Kidney glomerular epithelial cell (primary cell): ENCODE measurements at places on chromosomes 16 and 17.

DNA sequence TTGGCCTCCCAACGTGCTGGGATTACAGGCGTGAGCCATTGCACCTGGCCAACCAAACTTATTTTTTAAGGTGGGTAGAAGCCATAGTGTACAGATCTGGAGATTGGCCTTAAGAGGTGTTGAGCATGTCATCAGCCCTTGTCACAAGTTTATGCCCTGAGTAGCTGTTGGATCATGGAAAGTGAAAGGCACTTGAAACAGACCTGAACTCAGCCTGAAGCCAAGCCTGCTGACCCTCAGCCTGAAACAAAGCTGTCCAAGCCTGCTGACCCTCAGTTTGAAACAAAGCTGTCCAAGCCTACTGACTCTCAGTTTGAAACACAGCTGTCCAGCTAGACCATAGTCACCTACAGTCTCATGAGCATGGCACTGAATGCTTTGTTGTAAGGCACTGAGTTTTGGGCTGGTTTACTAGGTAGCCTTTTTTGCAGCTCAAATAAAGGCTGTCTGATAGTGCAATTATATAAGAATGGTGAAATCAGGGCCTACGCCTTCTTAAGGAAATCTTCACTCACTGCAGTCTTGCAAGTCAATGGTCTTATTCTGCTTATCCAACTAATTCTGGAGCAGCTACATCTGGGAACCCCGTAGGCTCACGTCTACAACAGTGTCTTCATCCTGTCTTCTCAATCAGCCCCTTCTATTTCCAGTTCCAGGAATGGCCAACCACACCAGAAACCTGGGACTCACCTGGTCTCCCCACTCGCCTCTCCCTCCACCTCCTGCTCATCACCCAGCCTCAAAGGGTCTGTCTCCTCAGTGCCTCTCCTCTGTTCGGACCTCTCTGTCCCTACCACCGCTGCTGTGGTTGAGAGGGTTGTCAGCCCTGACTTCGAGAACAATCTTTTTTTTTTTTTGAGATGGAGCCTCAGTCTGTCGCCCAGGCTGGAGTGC lies 2.9 kb upstream of the NPIPB15 start:
- DNase-seq, result no peak

DNA sequence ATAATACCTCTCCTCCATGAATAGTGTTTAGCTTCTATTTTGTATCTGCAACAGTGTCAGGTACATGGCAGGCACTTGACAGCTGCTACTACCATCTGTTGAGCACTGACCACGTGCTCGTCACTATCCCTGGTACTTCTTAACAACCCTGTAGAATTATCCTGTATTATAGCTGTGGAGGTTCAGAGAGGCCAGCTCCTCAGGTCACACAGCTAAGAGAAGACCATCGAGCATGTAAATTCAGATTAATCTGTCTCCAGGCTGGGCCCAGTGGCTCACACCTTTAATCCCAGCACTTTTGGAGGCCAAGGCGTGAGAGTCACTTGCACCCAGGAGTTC lies 26.3 kb downstream of the WSB1 start:
- no peak for DNase-seq

DNA sequence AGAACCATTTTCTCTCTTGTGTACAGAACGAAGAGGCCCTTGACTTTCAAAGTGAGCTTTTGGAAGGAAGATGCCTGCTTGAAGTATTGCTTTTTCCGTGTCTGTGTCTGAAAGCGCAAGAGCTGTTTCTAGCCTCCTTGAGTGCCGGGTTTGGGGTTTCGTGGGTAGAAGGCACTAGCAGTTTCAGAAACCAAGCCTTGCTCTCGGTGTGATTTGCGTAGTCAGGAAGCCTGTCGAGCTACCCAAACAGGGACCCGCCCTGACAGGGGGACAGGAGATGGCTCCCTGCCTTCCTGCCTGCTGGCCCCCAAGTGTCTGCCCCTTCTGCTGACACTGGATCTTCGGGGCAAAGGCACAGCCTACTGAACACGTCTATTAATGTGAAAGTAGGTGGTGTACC lies 322.0 kb downstream of the MAF start:
- no peak for DNase-seq

DNA sequence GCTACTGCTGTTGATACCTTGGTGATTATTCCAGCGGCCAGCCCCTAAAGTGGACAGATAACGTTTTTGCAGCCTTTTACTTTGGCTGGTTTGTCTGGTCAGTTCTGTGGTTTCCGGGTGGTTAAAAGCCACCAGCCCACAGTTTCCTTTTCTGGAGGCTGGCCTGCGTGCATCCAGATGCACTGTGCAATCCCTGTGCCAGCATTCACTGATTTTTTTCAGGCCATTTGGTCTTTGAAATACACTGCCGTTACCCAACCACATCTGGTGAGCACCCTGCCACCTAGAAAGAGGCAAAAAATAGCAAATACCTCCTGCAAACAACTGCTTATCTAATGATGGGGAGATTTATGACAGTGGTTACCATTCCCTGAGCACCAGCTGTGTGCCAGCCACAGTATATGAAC lies 797 bp downstream of the NUDT7 start:
- no peak for DNase-seq

DNA sequence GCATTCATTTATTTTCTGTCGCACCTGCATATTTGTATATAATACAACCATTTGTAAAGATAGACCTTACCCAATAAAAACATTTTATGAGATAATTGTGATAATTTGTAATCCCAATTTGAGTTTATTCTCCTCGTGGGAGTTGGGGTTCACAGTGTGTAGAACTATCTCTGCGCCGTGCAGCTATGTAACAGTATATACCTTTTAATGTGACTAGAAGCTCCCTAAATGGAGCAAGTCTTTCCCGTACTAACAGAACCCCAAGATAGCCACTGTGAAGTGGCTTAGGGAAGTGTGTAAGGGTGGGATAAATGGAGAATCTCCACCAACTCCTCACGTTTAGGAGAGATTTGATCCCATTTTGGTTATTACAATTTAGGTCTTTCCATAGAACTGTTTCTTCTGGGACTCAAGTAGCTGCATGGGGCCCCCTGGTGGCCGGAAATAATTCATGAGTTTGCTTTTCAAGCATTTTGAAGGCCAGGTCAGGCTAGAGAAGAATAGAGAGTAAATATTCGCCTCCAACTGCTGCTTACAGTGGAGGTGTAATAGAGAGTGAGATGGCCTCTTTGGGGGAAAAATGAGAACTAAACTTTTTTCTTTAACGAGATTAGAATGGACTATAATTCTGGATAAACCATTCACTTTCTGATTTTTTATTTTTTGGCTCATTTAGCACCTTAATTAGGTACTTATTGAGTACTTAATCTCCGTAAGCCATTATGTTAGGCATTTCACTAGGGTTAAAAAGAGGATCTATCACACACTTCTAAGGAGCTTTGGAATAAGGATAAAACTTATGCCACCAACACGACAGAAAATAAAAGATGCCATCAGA lies 4.5 kb downstream of the TMEM100 start:
- peak; percentile 41 for DNase-seq

GRCh38 chr17:39775031-39775430 lies 37.3 kb downstream of the GRB7 start:
- no peak for DNase-seq

GRCh38 chr17:251531-251930 lies 70.1 kb upstream of the DOC2B start:
- DNase-seq, result no peak

DNA sequence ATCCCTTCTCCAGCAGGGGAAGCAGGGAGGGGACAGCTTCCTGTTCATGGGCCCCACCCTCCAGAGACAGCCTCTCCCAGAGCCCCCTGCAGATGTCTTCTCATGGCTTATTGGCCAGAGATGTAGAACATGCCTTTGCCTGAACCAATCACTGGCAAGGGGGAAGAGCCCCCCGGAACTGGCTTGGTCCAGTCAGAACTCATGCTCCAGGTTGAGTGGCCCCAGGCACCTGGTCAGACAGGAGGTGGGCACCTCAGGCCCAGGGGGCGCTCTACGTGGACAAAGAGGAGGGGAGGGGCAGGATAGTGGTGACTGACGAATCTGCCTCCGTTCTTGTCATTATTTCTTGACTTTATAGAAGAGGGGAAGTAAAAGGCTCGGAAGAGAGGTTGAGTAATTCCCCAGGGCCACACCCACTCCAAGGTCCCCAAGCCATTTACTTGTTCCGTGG lies 23.6 kb downstream of the RAB11FIP4 start:
- DNase-seq, result no peak

DNA sequence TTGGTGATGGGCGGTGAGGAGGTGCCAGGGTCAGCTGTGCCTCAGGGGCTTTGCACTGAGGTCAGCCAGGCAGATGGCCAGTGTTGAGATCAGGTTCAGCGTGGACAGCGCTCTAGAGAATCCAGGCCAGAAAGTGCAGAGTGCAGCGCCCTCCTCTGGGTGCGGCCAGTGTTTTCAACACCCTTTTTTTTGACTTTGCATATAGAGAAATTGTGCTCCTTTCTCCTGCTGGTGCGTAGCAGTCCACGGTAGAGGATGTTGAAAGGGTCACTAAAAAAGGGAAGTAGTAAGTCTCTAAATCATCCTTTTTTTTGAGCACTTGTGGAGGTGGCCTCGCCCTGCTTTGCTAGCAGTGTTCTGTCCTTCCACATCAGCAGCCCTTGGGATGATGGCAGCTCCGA lies 53.9 kb downstream of the BANP start:
- no peak for DNase-seq

- peak; percentile 72 for DNase-seq
Observed at GRCh38 chr17:49016775-49017463, 19.7 kb downstream of the IGF2BP1 start.

- DNase-seq, result peak; percentile 62
Observed at GRCh38 chr16:6122401-6122800, 1024.8 kb upstream of the EEF2KMT start.

- DNase-seq, result no peak
Observed at GRCh38 chr17:2911035-2911754, 115.0 kb downstream of the RAP1GAP2 start.

GRCh38 chr17:47698749-47699535 lies 5.0 kb downstream of the TBKBP1 start:
- DNase-seq, result peak; percentile 15

- DNase-seq, result no peak
Observed at GRCh38 chr17:72273289-72274056, 152.7 kb downstream of the SOX9 start.

GRCh38 chr17:12318571-12319266 lies 298.0 kb downstream of the MAP2K4 start:
- DNase-seq, result no peak

DNA sequence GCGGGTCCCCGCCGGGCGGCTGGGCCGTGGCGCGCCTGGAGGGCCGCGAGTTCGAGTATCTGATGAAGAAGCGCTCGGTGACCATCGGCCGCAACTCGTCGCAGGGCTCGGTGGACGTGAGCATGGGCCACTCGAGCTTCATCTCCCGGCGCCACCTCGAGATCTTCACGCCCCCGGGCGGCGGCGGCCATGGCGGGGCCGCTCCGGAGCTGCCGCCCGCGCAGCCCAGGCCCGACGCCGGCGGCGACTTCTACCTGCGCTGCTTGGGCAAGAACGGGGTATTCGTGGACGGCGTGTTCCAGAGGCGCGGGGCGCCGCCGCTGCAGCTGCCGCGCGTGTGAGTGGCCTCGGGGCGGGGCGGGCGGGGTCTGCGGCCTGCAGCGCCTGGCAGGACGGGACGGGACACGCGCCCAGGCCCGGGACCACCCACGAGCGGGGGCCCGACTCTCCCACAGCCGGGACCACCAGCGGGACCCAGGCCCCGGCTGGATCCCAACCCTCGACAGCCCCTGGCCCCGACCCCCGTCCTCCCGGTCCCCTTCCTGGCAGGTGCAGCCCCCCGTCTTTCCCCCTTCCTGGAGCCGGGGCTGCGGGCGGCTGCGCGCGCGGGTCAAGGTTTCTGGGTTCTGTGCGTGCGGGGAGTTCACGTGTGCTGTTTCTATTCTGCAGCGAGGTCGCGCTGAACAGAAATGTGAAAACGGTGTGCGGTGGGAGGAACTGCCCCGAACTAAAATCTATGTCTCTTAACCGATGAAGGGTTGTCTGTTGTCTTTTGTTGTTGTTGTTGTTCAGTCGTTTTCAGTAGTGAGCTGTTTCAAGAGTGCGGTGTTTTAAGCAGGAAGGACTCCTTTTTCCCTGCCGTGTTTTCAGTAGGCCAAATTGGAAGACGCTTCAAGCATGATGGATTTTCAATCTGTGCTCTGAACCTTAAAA lies 705 bp downstream of the FOXK2 start:
- peak; percentile 16 for DNase-seq

DNA sequence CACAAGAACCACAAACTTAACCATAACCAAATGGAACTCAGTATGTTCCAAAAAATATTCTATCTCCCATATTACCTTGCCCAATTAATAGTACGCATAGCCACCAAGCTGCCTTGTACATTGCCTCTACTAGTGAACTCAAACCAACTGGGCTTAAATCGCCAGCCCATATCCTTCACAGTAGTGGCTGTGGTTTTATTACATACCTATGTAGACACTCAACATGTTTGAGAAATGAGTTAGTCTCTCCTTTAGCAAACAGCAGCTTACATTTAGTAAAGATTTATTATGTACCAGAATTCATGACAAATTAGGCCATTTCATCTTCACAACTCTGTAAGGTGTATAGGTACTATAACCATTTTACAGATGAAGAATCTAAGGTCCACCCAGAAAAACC lies 41.4 kb downstream of the GRB2 start:
- DNase-seq, result peak; percentile 61

DNA sequence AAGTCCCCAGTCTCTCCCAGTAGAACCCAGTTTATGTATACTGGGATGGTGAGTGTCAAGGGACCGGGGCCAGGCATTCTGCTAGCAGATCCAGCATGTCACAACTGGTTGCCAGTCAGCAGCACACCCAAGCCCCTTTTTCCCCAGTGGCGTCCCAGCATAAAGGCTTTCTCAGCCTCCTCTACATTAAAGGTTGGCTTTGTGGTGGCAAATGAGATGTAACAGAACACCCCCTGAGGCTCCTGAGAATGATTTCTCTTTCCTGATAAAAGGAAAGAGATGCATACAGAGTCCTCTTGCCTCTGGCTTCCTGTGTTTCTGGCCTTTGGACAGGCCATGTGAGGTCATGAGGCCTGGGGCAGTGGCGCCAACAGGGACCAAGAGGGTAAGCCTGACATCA lies 27.9 kb downstream of the IRX6 start:
- no peak for DNase-seq

DNA sequence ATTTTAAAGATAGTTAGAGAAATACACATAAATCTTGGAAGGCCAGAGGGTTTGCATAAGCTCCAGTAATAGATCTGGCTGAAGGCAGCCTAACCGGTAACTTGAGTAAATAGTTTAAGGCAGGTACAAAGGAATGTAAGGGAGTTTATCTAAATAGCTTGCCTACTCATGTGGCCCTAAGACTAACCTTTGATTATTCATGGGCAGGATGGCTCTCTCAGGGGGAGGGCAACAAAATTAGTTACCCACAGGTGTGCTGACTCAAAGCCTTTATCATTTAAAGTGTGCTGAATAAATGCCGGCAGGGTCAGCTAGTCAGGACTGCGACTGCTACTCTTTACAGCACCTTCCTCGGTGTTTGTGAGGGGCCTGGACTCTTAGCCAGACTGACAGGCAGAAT lies 761.3 kb upstream of the KIF2B start:
- DNase-seq, result peak; percentile 84
